Stimulated activated CD4-positive, alpha-beta T cell treated with anti-CD3 and anti-CD28 coated beads, Interleukin-4, amount 100 ng/mL, for 48 hours (primary cell): ENCODE measurements at places on chromosomes 6 and 20.
A peak's percentile ranks its signal among the peaks of the same experiment; 100 is the strongest.

DNA sequence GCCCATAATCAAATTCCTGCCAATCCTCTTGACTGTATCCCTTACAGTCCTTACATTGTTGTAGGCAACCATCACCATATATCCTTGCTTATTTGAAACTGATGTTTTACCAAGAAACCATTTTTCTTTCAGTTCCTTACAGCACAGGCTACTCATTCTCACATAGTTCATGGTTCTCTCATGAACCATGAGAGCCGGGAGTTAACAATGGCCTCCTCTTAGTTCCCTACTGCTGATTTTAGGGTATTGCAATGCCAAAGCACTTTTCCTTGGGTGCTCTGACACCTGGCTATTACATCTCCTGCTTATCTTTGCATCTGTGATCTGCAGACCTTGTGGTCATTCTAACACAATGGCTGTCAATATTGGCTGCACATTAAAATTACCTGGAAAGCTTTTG, 133.4 kb downstream of the MYB start:
- no peak for DNase-seq

- DNase-seq, result no peak
Observed at GRCh38 chr6:53758496-53758895, 36.3 kb upstream of the LRRC1 start.

- no peak for DNase-seq
Observed at GRCh38 chr6:37435816-37436215, 2.8 kb downstream of the CMTR1 start.

DNA sequence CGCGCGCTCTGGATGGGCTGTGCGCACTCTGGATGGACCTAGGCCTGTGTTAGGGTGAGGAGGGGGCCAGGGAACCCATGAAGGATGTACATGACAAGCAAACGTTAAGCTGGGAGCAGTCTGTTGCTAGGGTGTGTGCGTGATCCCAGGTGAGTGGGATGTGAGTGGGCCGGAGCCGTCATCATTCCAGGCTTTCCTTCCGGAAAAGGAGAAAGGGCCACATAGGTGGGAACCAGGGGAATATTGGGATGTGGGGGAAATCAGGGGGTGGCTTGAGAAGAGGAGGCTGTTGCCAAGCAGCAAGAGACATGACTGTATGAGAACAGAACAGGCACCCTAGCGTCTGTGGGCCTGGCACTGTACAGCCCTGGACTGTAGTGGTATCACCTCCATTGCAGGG, 49.7 kb upstream of the EPB41L1 start:
- DNase-seq, result no peak

DNA sequence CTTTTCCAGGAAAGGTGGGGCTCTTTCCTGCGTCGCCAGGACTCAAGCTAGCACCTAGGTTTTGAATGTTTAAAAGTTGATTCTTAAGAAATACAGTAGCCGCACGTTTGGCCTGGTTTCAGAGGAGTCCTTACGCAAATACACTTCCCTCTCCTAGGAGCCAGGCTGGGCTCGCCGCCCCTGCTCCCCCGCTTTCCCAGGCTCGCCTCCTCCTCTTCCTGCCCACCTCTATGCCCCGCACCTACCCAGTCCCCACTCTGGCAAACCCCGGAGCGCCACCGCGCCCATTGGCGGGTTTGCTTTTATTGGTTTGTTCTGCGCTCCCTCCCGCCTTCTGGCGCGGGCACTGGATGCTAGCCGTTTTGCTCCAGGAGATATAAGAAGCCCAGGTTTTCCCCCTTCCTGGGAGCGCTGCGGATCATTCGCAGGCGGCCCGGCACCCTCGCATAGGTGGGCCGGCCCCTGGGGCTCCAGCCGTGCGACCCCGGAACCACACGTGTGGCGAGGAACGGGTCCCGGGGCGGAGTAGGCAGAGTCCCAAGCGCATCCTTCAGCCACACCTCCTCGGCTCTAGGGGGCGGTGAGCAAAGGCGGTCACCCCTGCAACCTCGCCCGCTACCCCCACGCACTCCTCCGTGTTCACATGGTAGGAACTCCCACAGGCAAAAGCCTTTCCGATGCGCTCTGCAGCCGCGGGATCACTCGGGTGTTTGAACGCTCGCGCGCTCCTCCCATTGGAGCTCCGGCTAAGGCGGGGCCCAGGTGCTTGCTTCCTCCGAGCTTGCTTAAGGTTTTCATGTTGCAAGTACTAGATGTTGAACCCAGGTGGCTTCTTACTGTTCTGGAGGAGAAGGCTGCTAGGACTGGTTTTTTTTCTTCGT, 119.0 kb downstream of the RTN4IP1 start:
- DNase-seq, result peak; percentile 65

GRCh38 chr6:29424575-29424974, 9.8 kb downstream of the OR12D1 start:
- no peak for DNase-seq

- no peak for DNase-seq
Observed at GRCh38 chr6:3398755-3399696, 57.8 kb downstream of the SLC22A23 start.

DNA sequence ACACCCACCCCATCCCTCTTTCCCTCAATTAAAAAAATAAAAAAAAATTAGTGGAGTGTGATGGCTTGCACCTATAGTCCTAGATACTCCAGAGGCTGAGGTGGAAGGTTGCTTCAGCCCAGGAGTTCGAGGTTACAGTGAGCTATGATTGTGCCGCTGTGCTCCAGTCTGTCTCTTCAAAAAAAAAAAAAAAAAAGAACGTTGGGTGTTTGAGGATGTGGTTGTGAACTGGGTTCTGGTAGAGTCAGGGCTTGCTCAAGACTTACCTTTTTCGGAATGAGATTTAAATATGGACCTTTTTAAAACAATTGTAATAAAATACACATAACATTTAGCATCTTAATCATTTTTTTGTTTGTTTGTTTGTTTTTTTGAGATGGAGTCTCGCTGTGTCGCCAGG, 211.9 kb downstream of the OR2B2 start:
- DNase-seq, result no peak

GRCh38 chr20:36812594-36813463, 39.3 kb upstream of the DSN1 start:
- DNase-seq, result no peak

DNA sequence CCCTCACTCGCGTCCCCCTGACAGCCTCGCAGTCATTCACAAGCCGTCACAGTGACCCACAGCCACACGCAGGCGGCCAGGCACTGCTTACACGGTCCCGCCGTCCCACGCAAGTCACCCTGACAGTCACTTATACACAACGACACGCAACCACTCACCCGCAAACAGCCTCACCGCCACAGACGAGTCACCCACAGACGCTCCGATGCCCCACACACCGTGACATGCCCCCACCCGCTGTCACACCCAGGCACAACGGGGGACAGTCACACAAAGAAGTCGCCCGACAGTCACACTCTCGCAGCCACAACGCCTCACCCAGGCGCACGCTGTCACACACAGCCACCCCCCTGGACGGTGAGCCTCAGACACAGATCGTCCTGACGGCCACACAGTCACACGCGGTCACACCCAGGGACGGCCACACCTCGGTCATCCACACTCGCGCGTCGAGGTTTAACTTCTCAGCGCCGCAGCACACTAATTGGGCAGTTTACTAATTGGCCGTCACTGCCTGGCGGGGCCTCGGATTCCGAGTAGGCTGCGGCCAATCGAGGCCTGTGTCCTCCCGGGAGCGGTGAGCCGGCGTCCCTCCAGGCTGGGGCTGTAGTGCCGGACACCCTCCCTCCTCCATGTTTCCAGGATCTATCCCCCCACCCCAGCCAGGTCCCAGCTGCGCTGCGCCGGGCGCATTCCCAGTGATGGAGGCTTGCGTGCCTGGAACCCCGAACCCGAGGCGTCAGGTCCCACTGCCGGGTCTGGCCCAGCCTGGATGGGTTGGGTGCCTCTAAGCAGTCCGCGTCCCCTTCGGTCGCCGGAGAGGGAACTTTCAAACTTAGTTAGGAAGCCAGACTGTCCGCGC, 790 bp downstream of the TOX2 start:
- DNase-seq, result no peak

DNA sequence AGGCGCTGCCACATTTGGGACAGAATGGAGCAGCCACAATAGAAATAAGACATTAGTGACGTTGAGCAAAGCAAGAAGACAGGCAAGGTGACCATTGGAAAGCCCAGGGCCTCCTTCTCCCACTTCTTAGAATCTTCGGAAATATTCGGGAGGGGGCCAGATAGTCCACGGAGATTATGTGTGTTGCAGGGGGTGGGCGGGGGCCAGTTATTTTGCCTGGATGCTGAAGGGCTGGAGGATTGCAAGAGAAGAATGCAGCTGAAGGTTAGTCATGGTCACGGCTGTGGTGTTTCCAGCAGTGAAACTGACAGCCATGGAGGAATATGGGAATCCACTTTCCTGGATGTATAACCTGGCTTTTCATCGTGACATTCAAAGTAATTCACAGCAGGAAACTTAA, 88.6 kb downstream of the CDH26 start:
- DNase-seq, result no peak

GRCh38 chr6:35177596-35177995, 36.2 kb upstream of the SCUBE3 start:
- no peak for DNase-seq

GRCh38 chr6:74768120-74768519, 437.7 kb downstream of the COL12A1 start:
- no peak for DNase-seq

GRCh38 chr20:23625236-23625964, 12.4 kb downstream of the CST3 start:
- no peak for DNase-seq

GRCh38 chr20:38147163-38147562, 17.9 kb downstream of the TGM2 start:
- no peak for DNase-seq

DNA sequence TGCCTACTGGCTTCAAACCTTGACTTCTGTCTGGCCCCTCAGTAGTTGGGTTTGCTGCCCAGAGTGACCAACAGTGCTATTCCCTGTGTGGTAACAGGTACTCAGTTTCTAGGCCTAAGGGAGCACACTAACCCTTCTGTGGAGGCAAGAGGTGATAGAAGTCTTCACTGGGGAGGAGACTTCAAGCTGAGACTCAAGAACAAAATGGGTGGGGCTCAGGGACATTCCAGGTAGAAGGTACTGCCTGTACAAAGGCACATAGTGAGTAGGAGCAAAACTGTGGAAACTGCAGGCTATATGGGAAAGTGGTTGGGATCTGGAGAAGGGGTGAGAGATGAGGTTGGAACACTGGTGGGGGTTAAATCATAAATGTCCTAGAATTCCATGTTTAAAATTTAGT, 2.3 kb upstream of the SCAND1 start:
- DNase-seq, result no peak

GRCh38 chr20:35917077-35917476, 37.2 kb downstream of the SCAND1 start:
- no peak for DNase-seq

GRCh38 chr6:156392648-156393047, 384.5 kb upstream of the ARID1B start:
- DNase-seq, result no peak

GRCh38 chr6:2862712-2863181, 21.1 kb upstream of the SERPINB1 start:
- no peak for DNase-seq

GRCh38 chr20:47480239-47480638, 21.4 kb upstream of the NCOA3 start:
- no peak for DNase-seq
